ENCODE measurements at places on chromosomes 4 and X.

DNA sequence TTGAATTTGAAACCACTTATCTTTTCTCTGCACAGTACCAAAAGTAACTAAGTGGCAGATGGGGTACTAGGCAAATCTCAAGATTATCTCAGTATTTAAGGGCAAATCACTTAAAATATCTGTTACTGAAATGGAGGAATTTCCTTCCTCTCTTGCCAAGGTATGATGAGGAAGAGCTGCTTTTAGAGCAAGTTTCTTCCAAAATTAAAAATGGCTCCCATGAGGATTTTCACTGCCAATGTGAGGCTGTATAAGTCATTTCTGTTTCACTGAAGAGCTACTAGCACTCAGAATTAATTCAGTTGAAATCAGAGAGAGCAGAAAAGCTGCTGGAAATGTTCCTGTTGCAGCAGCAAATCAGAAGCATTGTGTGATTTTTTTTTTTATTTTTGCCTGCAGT, 43.4 kb downstream of the GABRB1 start:
- no peak for DNase-seq

GRCh38 chr4:73053974-73054480, 15.5 kb downstream of the COX18 start:
- no peak for DNase-seq

GRCh38 chrX:15438332-15438731, 54.1 kb upstream of the VEGFD start:
- no peak for DNase-seq

GRCh38 chrX:97471071-97471470, 587.4 kb downstream of the RPA4 start:
- DNase-seq: no peak

DNA sequence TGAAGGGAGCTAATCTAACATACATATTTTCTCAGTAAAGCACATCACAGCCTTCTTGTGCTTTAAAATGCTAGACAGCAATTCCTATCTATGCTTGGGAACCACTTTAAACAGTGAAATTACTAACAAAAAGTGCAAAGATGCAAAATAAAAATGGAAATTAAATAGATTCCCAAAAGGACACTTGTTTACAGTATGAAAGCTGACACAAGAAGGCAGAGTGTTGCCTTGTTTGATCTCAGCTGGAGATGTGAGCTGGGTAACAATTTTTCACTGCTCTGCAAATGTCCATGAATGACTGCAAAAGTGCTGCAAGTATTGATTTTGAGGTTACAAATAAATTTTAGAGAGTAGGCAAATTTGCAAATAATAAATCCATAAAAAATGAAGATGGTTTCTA, 22.3 kb downstream of the GRIA2 start:
- no peak for DNase-seq

- no peak for DNase-seq
These were observed 199.2 kb upstream of the MAOA start for GRCh38 chrX:43456906-43457305.

DNA sequence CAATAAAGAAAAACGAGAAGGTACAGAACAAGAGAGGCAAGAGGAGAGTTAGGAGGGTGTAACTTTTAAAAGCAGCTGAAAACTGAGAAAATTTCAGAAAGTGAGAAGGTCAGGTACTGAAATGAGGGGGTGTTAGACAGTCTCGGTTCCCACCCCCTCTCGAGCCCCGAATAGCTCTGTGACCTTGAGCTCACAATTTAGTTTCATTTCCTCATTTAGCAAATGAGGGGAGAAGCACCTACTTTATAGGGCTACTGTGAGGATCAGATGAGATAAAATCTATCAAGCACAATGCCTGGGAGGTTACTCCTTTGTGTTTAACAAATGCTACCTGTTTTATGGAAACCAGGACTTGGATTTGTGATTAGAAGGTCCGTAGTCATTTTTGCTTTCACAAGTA, 4.9 kb downstream of the UGT8 start:
- no peak for DNase-seq

- DNase-seq: no peak
These were observed 226.9 kb downstream of the FSTL5 start for GRCh38 chr4:161936625-161937550.

DNA sequence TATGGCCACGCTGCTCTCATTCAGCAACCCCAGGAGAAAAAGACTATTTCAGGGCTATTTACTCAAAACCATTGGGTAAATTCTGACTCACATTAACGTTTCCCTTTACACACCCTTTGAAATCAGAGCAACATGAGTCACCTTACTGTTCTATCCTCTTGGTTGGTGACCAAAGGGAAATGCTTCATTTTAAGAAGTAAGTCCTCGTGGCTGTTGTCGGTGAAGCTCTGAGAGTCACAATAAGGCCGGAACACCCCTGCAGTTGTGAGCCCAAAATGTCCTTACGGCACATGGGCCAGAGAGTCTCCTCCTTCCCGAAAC, 56.3 kb upstream of the SPRY1 start:
- DNase-seq: no peak
